ENCODE measurements at places on chromosomes 11 and 22.
A peak's percentile ranks its signal among the peaks of the same experiment; 100 is the strongest.

- DNase-seq: peak; percentile 52
Measured at GRCh38 chr11:69397732-69398131, 83.7 kb upstream of the LINC01488 start.

GRCh38 chr22:27068121-27068520 lies 410.7 kb downstream of the MIAT start:
- DNase-seq: no peak

DNA sequence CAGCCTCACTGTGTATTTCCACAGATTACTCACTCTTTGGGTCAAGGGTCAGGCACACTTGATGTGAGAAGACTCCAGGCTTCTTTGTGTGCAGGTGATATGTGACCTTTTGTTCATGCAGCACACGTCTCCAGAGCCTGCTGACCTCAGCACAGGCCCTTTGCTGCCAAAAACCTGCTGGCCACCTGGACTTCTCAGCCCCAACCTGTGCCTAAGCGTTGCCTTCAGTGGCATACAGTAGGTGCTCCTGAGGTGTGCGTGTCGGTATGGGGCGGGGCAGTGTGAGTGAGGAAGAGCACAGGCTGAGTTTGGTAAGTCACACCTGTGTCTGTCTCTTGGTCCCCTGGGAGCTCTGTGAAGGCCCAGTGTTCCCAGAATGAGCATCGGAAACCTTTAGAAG lies 58.1 kb downstream of the WNT11 start:
- no peak for DNase-seq

DNA sequence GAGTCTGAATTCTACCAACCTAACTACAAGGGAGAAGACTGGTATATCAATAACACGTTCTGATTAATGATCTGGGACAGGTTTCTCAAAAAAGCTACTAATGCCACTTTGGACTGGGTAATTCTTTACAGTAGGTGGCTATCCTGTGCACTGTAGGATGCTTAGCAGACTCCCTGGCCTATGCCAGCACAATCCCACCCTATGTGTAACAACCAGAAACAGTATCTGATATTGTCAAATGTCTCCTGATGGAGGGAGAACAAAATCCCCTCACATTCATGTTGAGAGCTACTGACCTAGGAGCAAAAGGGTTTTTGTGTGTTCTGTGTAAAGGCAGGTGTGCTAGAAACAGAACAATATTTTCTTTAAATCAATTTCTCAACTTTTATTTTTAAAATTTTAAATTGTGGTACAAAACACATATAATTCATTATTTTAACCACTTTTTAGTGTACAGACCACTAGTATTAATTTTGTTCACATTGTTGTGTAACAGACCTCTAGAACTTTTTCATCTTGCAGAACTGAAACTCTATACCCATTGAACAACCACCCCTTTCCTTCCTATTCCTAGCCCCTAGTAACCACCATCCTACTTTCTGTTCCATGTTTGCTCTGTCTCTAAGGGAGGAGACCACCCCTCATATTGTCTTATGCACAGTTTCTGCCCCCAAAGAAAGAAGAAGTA lies 2.1 kb upstream of the MS4A6A start:
- DNase-seq: no peak

DNA sequence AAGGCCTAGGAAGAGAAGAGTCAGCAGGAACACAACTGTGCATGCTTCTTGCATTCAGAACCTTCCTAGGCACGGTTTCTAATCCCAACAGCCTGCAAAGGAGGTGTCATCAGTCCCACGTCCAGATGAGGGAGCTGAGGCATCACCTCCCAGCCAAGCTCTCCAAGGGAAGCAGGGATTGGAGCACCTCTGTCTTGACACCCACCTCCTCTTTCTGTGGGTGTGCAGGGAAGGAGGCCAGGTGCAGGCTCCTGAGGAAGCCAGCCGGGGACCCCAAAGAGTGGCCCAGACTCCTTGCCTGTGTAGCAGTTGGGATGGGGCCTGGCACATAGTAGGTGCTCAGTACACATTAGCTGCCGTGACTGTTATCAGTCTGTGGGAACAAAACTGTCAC lies 2.0 kb downstream of the PNPLA5 start:
- DNase-seq: peak; percentile 51

DNA sequence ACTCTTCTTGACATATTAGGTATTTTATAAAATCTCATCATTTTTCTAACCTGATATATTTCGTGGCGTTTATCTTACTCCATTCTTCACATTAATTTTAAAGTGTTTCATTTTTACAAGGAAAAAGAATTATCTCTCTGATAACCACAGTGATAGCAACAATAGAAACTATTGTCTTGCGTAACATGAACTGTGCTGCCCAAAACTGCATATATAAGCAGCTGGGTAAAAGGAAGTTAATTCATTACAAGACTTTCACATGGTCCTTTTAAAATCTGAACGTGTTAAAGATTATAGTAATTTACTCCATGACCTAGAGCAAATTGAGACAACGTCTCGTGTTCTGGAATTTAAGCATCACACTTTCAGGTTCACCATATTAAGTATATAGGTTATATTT lies 210.4 kb upstream of the GRIA4 start:
- DNase-seq: no peak

DNA sequence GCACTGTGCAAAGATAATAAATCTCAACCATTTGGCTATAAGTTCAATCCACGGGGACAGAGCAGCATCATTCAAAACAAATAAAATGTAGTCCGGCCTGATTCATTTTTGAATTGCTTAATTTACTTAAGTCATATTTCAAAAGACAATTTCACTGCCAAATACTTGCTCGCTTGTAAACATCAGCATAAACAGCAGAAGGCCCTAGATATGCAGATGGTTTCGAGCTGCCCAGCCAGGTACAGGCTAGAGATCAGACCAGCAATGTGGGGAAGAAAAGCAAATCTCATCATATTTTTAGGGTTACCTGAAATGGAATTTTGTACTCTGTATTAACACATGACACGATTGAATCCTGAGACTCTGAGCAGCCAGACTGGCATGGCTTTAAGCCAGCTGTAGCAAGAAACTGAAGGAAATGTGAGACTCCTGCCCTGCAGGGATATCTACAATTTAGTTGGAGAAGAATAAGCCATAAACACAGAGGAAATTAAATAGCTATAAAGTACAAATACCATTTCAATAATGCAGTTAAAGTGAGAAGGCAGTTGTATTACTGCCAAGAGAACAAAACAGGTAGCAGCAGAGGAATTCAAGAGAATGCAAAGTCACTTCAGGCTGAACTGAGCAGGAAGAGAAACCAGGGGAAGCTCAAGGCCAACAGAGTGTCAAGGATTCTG lies 440.3 kb downstream of the ETS1 start:
- DNase-seq: no peak

GRCh38 chr11:128179512-128179911 lies 407.8 kb downstream of the ETS1 start:
- peak; percentile 40 for DNase-seq

GRCh38 chr11:61892085-61892370 lies 683 bp upstream of the FADS3 start:
- no peak for DNase-seq

DNA sequence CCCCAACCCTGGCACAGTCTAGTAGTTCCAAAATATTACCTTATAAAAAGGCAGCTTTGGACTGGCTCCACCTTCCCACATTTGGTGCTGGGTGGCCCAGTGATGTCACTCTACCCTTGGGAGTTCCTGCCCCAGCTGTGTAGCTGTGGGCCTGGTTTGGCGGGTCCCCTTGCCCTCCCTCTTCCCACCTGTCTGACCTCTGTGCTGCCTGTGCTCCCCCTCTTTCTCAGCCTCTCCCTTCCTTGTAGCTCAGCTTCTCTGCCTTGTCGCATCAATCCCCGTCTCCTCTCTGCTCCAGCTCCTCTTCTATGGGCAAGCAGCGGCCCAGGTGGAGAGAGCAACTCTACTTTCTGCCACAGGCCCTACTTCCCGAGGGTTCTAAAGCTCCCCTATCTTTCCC lies 54.6 kb downstream of the CHRDL2 start:
- DNase-seq: no peak

DNA sequence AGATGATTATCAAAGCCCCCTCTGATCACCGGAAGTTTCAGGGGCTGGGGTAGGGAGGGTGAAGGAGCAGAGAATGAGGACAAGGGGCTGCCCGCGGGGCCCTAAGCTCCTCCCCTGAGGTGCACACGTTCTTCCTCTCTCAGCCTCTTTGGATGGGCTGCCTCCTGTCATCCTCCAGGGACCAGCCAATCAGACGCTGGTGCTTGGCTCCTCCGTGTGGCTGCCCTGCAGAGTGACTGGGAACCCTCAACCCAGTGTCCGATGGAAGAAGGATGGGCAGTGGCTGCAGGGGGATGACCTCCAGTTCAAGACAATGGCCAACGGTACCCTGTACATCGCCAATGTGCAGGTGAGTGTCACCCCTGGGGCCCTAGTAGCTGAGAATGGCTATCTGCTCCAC lies 7.5 kb downstream of the ROBO3 start:
- DNase-seq: no peak

- DNase-seq: no peak
Measured at GRCh38 chr11:8047382-8047781, 33.6 kb upstream of the TUB start.

GRCh38 chr11:117984476-117984875 lies 1.7 kb upstream of the IL10RA start:
- DNase-seq: no peak

DNA sequence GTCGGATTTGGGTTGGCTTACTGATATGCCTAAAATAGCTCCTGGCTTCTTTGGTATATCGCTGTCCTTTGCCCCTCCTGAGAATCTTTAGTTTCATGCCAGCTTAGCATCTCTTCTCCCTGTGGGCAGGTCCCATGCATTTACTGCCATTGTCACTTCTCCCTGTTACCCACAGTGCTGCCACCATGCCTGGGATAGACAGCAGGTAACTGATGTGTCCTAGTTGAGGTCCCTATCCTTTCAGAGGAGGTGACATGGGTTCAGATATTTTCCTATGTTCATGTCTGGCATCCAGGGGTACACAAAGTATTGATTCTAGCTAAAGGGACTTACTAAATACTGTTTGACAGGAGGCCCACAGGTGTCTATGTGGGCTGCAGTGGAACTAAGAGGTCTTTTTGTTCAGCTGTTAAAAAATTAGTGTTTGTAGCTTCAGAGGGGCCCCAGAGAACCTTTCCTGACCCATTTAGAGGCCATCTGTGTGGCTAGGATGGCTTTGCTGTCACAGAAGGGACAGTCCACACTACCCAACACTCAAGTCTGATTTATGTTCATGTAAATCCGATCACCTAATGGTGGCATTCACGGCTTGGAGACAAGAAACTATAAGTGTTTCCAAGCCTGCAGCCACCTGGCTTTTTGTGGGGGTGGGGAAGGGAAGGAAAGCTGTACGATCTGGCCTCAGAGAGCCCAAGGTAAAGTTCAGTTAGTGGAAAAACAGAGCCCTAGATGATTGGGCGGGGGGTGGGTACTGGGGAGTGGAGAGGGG lies 8.5 kb downstream of the TIMP3 start:
- no peak for DNase-seq

- peak; percentile 37 for DNase-seq
Measured at GRCh38 chr11:47001781-47002181, 65.2 kb downstream of the CSTPP1 start.

DNA sequence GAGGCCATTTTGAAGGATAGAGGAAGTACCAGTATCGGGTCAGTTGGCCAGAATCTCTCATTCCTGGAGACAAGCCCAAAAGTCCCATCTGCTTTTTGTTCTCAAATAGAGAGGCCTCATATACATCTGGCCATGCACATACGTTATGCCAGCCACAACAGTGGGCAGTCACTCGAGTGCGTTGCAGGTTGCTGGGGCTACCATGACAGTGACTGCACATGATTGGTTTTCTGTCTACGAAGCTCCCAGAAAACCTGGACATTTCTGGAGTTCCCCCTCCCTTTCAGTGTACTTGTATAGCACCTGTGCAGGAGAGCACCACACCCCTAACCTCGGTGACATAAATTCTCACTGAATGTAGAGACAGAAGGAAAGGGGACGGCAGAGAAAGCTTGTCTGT lies 62.1 kb downstream of the C22orf31 start:
- DNase-seq: no peak

GRCh38 chr22:35134637-35135036 lies 68.7 kb downstream of the ISX start:
- DNase-seq: no peak

DNA sequence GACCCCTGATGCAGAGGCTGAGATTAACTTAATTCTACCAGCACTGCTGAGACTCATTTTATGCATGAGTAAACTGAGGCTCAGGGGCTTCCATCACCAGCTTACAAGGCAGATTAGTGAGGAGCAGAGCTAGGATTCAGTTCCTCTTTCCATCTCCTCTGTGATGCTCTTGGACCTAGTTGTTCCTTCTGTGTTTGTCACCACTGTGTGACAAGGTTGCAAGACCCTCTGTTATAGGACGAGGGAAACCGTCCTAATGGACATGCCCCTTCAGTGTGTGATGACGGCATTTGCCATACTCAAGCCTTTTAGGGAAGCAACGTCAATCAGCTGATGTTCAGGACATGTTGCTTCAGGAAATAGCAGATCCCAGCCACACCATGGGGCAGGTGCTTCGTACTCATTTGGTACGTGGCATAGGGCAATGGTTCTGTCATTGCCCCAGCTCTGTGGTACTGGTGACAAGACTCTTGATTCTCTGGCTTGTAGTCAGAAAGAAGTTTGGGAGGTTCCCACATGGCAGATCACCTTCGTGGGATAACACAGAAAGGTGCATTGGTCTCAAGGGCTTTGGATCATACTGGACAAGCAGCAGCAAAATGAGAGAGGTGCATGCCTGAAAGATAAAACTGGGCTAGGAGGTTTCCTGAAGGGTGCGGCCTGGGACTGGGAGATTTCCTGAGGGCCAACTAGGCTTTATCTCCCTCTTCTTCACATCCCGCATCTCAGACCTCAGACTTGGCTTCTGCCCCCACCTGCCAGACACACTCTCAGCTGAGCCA lies 23.9 kb upstream of the CD44 start:
- DNase-seq: no peak

DNA sequence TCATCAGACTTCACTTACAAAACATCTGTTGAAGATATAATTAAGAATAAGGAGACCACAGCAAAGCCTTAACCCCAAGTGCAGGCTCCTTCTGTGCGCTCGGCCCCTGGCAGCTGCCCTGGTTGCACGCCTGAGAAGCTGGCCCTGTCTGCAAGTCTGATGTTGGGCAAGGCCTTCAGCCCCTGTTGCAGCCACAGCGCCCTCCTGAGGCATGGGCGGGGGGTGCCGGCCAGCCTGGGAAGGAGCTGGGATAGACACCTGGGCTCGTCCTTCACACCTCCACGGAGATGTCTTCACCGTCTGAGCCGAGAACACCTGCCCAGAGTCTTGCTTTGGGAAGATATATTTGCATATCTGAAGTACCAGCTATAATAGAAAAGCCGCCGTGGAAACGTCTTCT lies 104.1 kb downstream of the MPPED1 start:
- DNase-seq: no peak

DNA sequence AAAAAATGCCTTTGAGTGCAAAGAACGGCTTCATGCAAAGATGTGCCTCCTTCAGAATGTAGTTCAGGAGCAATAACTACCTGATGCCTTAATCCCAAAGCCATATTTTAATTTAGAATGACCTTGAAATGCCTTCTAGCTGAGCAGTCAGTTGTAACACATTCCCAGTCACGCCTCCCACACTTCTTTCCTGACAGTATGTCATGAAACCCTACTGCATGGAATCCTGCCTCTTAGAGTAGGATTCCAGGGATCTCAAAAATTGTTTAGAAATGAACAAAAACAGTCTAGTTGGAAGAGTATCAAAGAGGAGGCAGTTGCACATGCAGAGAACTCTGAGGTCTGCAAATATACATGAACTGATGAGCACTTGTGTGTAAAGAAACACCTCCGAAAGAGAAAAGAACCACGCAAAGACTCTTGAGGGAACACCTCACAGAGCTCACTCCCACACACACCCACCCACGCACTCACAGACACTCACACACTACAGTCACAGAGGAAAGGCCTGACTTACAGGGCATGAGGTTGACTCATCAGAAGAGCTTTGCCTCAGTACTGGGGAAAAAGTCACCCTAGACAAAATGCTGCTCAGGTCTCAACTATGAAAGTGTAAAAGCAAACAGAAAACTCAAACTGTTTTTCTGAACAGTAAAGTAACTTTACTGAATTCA lies 77.4 kb downstream of the GGTLC2 start:
- DNase-seq: peak; percentile 36

Data from EH (cell line).